Regular cardiac myocyte (primary cell): ENCODE measurements at places on chromosomes 13 and 19. TPM values are rescaled to one million over a fixed set of nuclear protein-coding genes. Genes with fewer than 3 reads are reported as not detected.

The APOC4 gene
- total RNA-seq = not detected in 2 replicates

The NDUFA11 gene
- 348 and 403 TPM in 2 replicates for total RNA-seq

The PPM1N gene
- total RNA-seq = 0.96 and 2.3 TPM in 2 replicates

The KIR2DL1 gene
- total RNA-seq = not detected in 2 replicates

The REXO1 gene
- 2.5 and 6.9 TPM in 2 replicates for total RNA-seq

The LYPD3 gene
- total RNA-seq = under 0.01 and 0.28 TPM in 2 replicates

The FOXO1 gene
- 2.5 and 3.9 TPM in 2 replicates for total RNA-seq

The DCT gene
- 0.28 TPM in 1 of 2 replicates, not detected in the other for total RNA-seq

The ZSCAN1 gene
- not detected in 2 replicates for total RNA-seq

The ZNF835 gene
- total RNA-seq = 0.38 and 1.7 TPM in 2 replicates

The FAM83E gene
- 0.56 and 0.58 TPM in 2 replicates for total RNA-seq

The ZNF549 gene
- 6.5 TPM in 2 replicates for total RNA-seq

The KLK13 gene
- not detected in 2 replicates for total RNA-seq

The ZNF738 gene
- total RNA-seq = 7.0 and 8.1 TPM in 2 replicates

The NKPD1 gene
- under 0.01 and 0.56 TPM in 2 replicates for total RNA-seq

The POU4F1 gene
- total RNA-seq = under 0.01 TPM in 1 of 2 replicates, not detected in the other

The ERVV-1 gene
- total RNA-seq = not detected in 2 replicates

The SBK3 gene
- total RNA-seq = under 0.01 and 0.19 TPM in 2 replicates

The MAMSTR gene
- 0.19 and 0.28 TPM in 2 replicates for total RNA-seq

The ELSPBP1 gene
- not detected in 2 replicates for total RNA-seq

The HIPK4 gene
- total RNA-seq = 0.19 and 0.28 TPM in 2 replicates

The SSC5D gene
- 6.7 and 11.6 TPM in 2 replicates for total RNA-seq

The GRIN2D gene
- total RNA-seq = 0.28 and 0.38 TPM in 2 replicates

The NCR1 gene
- not detected in 2 replicates for total RNA-seq

The RNF225 gene
- 0.38 TPM in 1 of 2 replicates, not detected in the other for total RNA-seq
